NCI-H2081 treated with DMSO at 0.1 percent for 48 hours (cell line): ENCODE measurements at places on chromosomes 12 and 14.

DNA sequence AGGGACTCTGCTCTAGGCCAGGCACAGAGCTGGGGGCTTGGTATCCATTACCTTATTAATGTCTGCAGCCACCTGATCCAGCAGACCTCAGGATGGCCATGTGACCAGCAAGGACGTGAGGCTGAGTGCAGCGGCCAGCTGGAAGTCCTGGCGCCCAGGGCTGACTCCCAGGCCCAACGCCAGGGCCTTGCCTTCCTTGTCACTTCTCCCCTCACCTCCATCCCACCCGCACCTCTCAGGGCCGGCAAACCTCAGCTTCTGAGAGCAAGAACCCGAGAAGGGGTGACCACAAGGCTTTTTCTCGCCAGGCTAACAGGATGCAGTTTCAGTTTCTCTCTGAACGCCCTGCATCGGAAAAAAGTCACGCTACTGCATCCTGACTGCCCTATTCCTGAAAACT lies 15.4 kb downstream of the RAB35 start:
- DNase-seq: no peak

DNA sequence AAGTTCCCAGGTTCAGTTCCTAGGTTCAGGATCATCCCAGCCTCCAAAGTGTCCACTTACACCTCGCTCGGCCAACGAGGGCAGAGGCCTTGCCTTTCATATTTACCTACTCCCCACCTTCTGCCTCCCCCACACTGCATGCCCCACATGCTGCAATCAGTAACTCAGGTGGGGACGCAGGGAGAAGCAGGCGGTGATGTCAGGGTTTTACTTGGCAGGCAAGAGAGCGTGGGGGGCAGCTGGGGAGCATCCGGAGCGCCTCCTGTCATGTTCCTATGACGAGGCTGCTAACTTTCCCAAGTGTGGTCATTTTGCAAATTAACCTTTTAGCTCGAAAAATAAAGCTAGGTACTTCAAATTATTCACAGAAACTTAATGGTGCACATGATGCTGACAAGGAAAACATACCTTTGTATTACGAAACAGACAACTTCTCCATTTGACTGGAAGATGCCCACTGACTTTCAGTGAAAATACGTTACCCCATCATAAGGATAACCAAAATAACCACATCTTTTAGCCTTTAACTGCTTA lies 53.8 kb downstream of the SETD3 start:
- no peak for DNase-seq

DNA sequence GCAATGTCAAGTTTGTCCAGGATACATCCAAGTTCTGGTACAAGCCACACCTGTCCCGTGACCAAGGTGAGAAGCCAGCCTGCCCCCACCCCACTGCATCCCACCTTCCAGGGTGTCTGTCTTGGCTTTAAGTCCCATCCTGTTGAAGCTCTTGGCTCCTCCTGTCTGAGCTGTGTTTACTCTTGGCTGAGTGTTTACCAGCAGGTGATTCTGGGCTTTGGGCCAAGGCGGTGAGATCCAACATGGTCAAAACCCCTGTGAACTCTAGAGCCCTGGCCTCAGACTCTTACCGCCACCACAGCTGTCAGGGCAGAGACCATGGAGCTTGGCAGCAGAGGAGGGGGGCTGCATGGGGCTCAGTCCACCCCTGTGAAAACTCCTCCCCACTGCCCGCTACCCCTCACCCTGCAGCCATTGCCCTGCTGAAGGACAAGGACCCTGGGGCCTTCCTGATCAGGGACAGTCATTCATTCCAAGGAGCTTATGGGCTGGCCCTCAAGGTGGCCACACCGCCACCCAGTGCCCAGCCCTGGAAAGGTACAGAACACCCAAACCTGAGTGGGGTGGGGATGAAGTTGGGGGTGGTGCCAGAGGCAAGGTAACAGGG lies 11.6 kb downstream of the TNS2 start:
- DNase-seq: no peak

DNA sequence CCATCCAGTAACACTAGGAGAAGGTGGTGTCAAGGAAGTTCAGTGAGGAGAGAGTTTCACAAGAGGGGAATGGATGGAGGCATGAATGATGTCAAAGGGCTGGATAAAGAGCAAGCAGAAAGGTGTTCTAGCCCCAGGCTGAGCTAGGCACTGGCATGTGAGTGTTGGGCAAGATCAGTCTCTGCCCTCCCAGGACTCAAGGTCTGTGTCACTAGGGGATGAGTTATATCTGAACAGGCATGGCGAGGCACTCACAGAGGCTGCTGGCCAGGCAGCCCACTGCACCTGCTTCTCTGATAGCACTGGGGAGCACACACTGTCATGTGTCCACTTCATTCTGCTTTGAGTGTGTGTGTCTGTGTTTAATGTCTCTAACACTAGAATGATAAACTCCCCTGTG lies 903.8 kb downstream of the BCL11B start:
- DNase-seq: no peak

GRCh38 chr12:49706351-49707127 lies 666 bp downstream of the FMNL3 start:
- DNase-seq: no peak

DNA sequence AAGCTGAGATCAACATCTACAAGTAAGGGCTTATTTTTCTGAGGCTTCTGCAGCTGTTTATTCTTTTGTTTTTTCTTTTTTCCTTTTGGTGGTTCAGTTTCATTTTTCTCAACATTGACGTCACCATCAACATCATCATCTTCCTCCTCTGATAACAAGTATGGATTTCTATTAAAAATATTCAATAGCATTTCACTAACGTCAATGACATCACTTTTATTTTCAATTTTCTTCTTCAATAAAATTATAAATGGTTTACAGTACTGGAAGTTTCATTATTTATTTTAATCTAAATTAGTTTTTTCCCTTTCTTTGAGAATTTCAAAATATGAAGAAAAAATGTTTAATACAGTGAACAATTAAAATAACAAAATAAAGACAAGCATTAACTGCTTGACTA lies 23.9 kb downstream of the NEMF start:
- DNase-seq: no peak

- DNase-seq: no peak
Observed at GRCh38 chr12:118212606-118213005, 76.7 kb downstream of the PEBP1 start.

DNA sequence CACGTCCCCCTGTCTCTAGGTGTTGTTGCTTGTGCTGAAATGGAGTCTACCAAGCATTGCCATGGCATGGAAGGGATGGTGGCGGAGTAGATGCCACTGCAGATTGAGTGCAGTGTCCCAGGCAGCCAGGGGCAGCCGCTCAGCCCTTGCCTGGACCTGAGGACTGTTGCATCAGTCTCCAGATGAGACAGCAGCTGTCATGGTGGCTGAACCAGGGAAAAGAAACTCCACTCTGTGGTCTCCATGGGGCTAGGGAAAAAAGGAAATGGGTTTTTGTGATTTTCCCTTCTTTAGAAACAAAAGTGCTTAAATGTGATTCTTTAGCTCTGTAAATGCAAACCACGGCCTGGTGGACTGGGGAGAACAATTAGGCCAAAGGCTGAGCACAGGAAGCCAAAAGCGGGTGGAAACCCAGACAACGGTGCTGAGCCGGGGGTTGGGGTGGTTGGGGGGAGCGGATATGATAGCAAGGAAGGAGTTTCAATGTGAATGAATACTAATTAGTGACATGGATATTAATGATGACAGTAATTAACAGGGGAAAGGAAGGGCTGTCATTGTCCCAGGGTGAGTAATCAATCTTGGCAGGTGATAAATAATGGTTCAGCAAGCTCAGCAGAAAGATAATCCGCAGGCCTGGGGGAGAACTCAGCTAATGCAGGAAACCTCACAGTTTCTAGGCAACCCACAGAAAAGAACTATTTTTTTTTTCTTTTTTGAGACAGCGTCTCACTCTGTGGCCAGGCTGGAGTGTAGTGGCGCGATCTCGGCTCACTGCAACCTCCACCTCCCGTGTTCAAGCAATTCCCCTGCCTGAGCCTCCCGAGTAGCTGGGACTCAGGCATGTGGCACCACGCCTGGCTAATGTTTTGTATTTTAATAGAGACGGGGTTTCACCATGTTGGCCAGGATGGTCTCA lies 442.6 kb downstream of the DPF3 start:
- DNase-seq: no peak

- no peak for DNase-seq
Observed at GRCh38 chr14:70716958-70717357, 75.2 kb downstream of the TTC9 start.

DNA sequence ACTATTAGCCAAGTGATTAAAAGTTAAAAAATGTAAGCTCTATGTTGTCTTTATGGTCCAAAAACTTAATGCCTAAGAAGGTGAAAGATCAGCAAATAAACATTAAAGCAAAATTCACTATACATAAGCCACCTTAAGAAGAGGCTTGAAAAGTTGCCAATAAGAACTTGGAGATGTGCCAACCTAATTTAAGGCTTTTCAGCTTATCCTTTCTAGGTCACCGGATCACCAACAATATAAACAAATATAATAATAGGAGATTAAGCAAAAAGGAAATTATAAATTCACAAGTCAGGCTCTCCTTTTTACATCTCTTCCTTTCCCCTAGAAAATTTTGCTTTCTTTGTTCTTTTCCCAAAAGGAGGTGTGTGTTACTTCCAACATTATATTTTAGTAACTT lies 30.9 kb downstream of the SLC2A3 start:
- DNase-seq: no peak
